IMR-90 (cell line): ENCODE measurements at places on chromosomes 11 and 22. TPM values are rescaled to one million over a fixed set of nuclear protein-coding genes. Genes with fewer than 3 reads are reported as not detected.

JAML gene
- total RNA-seq = not detected in 2 replicates

CREBZF gene
- 12.5 and 24.4 TPM in 2 replicates for total RNA-seq

RFPL2 gene
- not detected in 2 replicates for total RNA-seq

APOBEC3G gene
- total RNA-seq = 6.7 and 7.0 TPM in 2 replicates

APOA5 gene
- not detected in 2 replicates for total RNA-seq

DNA sequence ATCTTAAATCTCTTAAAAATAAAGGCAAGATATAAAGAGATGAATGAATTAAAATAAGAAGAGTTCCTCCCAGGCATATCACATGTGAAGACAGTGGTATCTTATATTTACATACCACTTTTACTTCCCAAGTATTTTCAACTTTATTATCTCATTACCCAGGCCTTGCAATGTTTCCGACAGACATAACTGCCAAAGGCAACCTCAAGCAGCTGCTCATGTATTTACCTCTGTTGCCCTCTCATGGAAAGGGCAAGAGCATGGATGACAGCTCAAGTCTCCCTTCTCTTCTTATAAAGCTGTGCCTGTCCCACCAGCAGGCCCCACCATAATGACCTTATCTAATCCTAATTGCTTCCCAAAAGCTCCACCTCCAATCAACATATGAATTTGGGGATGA, 894.2 kb downstream of the NTM start:
- DNase-seq = no peak
- H3K4me3 ChIP-seq = no peak overlapping the region
- no peak overlapping the region for H3K27ac ChIP-seq

DNA sequence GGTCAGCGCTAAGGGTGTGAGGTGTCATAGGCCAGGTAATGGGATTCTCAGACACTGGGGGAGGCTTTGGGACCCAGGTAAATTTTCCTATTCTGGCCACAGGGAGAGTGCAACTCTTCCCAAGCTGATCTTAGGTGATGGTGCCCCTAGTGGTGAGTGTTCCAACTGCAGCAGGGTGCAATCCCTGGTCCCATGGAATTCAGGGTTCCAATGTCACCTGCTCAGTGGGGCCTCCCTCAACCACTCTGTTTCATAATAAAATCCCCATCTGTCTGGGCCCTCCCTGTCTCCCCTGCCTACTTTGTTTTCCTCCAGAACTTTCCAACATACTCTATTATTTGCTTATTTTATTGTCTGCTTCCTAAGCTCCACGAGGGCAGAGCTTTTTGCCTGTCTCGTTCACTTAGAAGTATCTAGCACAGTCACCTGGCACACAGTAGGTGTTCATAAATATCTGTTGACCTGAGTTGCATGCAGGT, 2.9 kb upstream of the SGSM1 start:
- no peaks in the 10 kb centered on the region for H3K4me1 ChIP-seq
- H3K4me3 ChIP-seq = no peak overlapping the region
- H3K36me3 ChIP-seq = no peaks in the 10 kb centered on the region
- peaks cover 14% of the 10 kb centered on the region; the same call in 1 of the 2 replicates for H3K27me3 ChIP-seq
